ENCODE measurements at places on chromosomes 7 and 10. TPM values are rescaled to one million over a fixed set of nuclear protein-coding genes. Genes with fewer than 3 reads are reported as not detected.

DNA sequence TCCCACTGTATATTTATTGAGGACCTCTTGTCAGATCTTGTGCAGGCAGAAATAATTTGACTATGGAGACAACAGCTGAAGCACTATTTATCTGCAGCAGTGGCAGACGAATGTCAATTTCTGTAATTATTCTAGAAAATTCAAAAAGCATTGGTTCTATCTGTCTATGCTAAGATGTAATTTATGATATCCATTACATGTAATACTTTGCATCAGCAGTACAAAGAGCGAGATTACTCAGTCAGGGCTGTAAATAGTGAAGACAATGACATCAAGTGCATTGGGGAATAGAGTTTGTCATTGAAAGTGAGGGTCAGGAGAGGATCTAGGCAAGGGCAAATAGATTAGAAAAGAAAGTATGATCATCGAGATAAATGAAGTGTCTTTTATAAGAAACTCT is 508.2 kb downstream of the ZWINT start:
- DNase-seq, result no peak

DNA sequence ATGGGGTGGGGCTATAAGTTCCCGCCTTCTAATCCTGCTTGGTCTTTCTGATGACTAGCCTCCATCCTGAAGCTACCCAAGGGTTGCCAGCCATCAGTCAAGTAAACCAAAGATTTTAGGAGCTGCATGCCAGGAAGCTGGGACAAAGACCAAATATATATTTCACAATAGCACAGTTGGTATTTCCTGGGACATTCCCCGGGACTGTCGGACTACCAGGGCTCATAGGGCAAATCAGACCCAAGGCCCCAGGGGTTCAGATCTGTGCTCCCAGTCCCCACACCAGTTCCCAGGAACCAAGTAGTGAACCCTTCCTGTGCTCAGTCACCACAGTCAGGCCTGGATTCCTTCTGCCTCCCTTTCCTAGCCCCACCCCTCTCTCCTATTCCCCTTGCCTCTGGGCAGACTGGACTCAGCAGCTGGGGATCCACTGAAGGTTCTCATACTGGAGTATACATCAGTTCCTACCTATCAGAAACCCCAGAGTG is 5.7 kb upstream of the CXCL12 start:
- DNase-seq, result no peak

GRCh38 chr10:14244801-14245211 is 85.9 kb downstream of the FRMD4A start:
- no peak for DNase-seq

- DNase-seq, result no peak
Measured at GRCh38 chr10:105973360-105973759, 1191.1 kb downstream of the SORCS1 start.

DNA sequence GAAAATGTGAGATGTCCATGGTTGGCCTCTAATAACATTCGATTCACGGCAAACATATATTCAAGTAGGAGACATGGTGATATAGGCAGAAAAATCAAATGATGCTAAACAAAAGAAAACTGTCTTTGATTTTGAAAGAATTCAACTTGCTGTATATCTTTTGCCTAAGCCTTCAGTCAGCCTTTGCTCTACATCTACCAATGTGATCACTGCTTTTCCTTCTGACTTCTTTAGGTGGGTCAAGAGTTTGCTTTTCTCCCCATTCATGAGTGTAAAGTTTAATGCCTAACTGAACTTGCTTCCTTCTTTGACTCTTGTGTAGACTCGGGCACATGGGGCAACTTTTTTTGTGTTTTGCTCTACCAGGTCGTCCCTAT is 417 bp upstream of the HIF1AN start:
- DNase-seq, result no peak

DNA sequence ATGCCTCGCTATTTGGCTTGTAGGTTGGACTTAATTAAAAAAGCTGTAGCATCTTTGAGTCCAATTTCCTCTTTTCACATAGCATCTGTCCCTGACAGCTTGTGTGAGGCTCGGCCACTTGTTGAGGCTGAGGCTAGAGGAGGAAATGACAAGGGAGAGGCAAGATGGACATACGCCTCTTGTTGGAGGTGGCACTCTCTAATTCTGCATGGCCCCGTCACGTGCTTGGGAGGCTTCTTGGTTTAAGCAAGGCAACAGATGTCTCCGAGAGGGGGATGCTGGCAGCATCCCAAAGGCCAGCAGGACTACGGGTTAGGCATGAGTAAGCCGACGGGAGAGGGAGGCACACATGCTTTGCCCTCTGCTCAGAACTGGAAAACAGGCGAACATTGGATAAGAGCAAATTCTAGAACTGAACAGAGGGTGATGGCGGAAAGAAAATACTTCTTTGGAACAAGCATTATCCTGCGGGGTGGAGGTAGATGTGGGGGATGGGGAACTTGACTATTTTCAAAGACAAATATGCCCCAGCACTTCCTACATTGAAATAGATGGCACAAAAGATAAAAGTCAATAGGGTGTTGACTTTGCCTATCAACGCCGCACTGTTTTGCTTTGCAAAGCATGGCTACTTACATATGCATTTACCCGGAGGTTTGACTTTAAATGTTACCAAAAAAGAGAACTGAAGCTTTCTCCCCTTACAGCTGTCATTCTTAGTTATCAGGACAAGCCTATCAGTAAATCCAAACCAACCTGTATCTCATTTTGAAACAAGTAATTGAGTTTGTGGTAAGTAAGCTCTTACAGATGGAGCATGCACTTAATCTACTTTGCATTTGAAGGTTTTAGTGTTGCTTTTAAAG is 94.8 kb downstream of the CHN2 start:
- DNase-seq, result peak; percentile 20

DNA sequence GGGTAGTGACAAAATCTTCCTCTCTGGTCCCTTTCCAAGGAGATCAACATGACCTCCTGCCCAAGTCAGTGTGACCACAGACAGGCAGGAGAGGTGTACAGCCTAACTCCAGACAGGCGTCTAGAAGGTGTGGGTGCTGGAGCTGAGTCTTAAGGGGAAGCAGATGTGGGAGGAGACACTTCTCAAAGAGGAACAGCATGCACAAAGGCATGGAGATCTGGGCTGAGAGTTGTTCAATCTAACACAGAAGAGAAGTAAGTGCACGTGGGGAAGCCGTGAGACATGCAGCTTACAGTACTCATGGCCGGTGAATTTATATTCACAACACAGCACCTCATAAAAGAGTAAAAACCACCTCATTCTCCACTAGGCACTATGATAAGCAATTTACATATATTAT is 23.8 kb upstream of the GSDME start:
- no peak for DNase-seq

CEP55 gene
- total RNA-seq, result 2.0 TPM
